ENCODE measurements at places on chromosomes 2 and 18. TPM values are rescaled to one million over a fixed set of nuclear protein-coding genes. Genes with fewer than 3 reads are reported as not detected.

GRCh38 chr18:50128506-50129271 lies 66.3 kb downstream of the MYO5B start:
- no peak for DNase-seq

DNA sequence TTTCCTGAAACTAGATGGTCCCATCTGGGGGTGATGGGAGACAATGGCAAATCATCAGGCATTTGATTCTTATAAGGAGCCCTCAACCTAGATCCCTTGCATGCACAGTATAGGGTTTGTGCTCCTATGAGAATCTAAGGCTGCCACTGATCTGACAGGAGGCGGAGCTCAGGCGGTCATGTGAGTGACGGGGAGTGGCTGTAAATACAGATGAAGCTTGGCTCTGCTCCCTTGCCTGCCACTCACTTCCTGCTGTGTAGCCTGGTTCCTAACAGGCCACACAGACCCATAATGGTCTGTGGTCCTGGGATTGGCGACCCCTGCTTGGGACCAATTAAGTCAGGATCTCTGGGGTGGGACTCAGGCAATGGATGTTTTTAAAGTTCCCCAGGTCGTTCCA lies 293.4 kb downstream of the ZNF521 start:
- no peak for DNase-seq

GRCh38 chr2:45919160-45919650 lies 267.7 kb downstream of the PRKCE start:
- DNase-seq, result no peak

- peak; percentile 59 for DNase-seq
Observed at GRCh38 chr2:135916207-135916606, 40.0 kb upstream of the MCM6 start.

- DNase-seq, result no peak
Observed at GRCh38 chr18:45806226-45806625, 19.2 kb upstream of the SIGLEC15 start.

DNA sequence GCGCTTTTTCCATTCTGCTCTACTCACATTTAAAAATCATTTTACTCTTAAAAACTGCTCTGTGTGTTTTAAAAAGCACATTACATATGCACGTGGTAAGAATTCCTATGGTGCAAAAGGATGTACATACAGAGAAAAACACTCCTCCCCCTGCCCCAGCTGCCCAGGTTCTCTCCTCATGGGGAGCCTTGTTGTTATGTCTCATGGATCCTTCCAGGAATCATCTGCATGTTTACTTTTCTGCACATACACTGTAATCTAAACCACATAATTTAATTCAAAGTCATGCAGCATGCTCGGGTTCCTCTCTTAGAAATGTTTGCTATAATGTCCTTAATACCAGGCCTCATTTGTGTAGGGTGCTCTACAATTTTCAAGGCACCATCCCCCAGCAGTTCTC lies 243.3 kb downstream of the LOXHD1 start:
- DNase-seq, result no peak

- no peak for DNase-seq
Observed at GRCh38 chr2:433216-433615, 145.3 kb upstream of the ALKAL2 start.

DNA sequence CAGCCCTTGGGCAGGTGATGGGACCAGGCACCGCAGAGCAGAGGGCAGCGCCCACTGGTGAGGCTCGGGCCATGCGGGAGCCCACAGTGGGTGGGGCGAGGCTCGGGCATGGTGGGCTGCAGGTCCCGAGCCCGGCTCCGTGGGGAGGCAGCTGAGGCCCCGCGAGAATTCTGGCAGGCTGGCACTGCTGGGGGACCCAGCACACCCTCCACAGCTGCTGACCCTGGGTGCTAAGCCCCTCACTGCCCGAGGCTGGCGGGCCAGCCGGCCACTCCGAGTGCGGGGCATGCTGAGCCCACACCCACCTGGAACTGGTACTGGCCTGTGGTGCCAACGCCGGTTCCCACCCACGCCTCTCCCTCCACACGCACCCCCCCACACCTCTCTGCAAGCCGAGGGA lies 29.7 kb upstream of the COL3A1 start:
- peak; percentile 35 for DNase-seq

GRCh38 chr2:184685999-184686841 lies 87.9 kb downstream of the ZNF804A start:
- no peak for DNase-seq

DNA sequence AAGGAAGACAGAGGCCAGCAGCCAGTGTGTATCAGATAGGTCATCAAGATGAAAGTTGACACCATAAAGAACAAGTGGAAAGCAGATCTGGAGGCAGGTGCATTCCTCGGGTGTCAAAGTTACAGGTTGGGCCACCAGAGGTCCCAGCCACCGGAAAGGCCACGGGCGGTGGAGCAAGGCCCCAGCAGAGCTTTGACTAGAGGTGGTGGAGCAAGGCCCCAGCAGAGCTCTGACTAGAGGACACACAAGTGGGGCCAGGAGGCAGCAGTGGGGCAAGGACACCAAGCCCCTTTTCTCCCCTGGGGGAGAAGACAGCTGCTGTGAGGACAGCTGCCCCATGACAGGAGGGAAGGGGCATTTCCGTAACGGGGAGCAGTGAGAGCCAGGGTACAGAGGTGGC lies 115.1 kb downstream of the GYPC start:
- no peak for DNase-seq

Gene MYO5B
- total RNA-seq, result not detected

Gene IL36A
- total RNA-seq, result not detected

Gene DDX18
- 111 TPM for total RNA-seq

Gene RASGRP3
- total RNA-seq, result 3.9 TPM

Gene RAMP1
- total RNA-seq, result not detected

Gene CTAGE1
- total RNA-seq, result not detected

Gene RGPD4
- total RNA-seq, result not detected

Gene CCDC148
- total RNA-seq, result not detected

Gene MATN3
- not detected for total RNA-seq

Gene ABCA12
- total RNA-seq, result not detected

Gene DSG2
- total RNA-seq, result not detected

Gene DPYSL5
- total RNA-seq, result not detected

Gene ECEL1
- not detected for total RNA-seq

Gene TANC1
- 0.50 TPM for total RNA-seq

Gene NT5C1B
- not detected for total RNA-seq
